ENCODE measurements at places on chromosomes 6 and 20.

- no peak for DNase-seq
Observed at GRCh38 chr6:81003156-81003555, 749.3 kb downstream of the TENT5A start.

DNA sequence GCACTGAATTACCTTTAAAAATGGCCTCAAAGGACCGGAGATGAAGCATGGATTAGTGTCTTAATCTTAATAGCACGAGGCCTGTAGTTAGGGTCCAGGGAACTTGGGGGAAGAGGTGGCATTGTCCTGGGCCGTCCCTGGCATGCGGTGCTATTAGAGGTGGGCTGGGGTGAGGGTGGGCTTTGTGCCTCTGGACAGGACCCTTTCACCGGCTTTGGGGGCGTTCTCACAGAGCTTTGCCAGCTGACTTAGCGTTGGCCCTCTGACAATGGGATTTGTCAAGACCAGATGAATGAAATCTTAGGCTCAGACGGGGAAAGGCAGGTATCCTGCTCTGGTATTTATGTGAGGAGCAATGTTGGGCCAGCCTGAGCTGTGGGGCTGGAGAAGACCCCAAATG lies 59.6 kb downstream of the ERMARD start:
- no peak for DNase-seq

DNA sequence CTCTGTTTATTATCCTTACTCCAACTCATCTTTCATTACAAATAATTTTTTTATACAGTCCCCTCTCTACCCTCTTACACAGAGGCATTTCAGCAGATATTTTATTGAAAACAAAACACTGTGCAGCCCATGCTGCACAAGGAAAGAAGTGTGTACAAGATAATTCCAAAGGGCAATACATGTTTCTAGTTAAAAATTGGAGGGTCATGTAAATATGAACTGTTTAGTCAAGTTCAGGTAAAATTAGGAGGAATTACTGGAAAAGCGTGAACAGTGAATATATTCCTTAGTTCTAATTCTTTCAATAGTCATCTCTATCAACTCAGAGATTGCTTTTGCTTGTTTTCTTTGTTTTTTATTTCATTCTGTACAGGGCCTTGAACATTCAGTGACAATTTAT lies 27.9 kb upstream of the TSPYL1 start:
- no peak for DNase-seq

GRCh38 chr6:88166493-88167351 lies 575 bp upstream of the CNR1 start:
- peak; percentile 25 for DNase-seq
